Myocyte (in vitro differentiated cells): ENCODE measurements at places on chromosomes 2 and 18. TPM values are rescaled to one million over a fixed set of nuclear protein-coding genes. Genes with fewer than 3 reads are reported as not detected.

The ACVR1C gene
- total RNA-seq, result 4.0 and 7.8 TPM in 2 replicates

DNA sequence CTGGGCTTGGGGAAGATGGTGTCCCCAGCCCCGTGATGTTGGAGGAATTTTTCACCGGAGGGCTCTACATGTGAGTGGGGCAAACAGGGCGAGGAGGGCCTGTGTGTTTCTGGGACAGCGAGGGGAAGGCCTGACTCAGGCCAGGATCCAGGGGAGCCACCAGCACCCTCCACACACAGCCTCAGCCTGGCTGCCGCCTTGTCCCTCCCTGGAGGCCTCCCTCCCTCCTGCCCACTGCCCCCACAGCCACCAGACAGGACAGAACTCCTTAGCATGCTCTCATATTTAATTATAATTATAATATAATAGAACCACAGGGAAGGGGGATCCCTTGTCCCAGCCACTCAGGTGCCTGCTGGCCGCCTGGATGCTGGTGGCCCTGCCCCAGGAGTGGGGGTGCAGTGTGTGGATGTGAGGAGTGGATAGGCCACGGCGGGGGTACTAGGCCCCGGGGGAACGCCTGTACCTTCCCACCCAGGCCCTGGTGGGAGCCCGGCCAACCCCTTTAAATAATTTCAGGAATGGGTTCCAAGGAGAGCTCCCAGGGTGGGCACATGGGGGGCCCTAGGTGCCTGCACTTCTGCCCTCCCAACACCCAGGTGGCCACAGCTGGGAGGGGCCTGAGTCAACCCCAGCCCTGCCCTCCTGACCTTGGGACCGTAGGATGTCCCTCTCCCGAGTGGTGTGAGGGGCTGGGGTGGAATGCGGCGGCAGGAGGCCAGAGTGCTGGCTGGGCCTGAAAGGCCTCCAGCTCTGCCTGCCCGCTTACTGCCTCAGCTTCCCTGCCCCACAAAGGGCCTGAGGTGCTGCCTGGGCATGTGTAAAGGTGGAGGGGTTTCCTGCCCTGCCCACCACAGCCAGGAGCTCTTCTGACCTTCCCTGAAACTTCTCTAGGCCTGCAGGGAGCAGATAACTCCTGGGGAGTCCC is 8.8 kb downstream of the PDCD1 start:
- no peak for DNase-seq

DNA sequence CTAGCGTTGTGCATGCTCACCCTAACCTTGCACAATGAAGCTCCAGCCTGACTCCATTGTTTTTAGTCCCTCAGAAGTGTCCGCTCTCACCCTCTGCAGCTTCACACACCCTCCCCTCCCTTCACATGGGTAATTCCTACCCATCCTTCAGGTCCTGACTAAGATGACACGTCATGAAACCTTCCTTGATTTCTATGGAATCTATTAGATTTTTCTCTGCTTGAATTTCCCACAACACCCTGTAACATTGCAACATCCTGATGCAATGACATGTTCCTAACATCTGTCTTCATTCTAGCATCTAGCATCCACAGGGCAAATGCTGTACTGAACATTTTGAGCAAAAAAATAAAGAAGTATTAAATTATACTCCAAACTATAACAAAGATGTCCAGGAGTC is 77.0 kb upstream of the PID1 start:
- DNase-seq, result no peak

The GAD1 gene
- 0.35 and 0.83 TPM in 2 replicates for total RNA-seq

The GRHL1 gene
- 0.47 and 1.4 TPM in 2 replicates for total RNA-seq

DNA sequence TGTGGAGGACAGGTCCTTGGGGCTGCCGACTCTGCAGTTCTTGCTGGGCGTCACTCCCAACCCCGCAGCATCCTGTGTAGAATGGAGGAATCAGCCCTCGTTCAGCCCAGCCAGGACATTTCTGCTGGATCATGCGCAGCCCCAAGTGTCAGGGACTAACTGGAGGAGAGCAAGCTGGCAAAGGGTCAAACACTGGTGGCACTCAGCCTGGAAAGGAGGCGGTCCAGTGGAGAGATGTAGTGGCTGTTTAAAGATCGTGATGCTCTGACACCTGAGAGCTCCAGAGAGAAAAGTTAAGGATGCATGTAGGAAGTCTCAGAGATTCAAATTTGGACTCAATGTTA is 63.6 kb upstream of the SH3RF3 start:
- no peak for DNase-seq

DNA sequence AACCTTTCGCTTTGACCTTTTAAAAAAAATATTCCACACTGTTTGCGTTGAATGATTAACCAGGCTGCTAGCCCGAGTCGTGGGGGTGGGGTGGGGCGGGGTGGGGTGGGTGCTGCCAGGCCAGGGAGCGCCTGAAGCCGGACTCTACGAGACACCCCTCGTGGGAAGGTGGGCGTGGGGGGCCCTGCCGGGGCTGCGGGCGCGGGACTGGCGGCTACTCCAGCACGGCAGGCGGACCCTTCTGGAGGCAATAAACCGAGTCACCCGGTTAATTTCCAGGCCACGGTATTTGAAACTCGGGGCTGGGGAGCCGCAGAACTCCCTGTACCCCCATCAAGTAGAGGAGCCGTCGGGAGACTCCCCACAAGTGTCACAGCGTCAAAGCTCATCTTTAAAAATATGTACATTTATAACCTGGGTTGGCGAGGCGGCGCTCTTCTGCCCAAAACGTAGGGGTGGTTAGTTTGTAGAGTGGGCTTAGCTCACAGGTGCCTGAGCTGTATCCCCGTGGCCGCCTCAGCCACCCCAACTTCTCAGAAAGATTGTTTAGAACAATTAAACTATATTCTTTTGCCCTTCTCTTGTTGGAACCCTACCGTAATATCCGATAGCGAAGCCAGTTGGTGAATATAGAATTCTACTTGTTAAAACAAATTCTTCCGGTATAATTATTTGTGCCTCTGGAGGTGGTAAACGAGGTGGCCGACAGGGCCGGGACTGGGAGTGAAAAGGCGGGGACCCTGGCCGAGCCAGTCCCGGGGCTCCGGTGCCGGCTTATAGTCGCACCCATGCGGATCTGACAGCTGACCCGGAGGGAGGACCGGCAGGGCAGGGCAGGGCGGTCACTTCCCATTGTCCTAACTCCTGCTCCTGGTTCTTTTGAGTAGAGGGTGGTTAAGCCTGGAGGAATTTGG is 1.4 kb downstream of the B3GNT2 start:
- peak; percentile 63 for DNase-seq

DNA sequence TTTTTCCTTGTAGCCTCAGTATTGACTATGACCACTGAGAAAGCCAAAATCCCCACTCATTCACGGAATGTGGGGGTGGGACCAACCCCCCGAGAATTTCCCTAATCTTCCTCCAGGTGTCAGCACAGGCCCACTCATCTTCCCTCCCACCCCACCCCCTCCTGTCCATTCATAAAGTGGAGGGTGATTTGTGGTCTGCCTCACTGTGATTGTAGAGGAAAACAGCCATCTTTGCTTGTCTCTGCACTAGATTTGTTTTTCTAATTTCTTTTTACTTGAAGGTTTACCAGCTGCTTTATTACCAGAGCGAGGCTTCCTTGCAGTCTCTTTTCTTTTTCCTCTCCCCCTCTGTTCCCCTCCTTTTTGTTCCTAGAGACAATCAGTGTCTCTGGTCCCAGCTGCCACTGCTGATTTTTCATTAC is 171.8 kb downstream of the ICOS start:
- DNase-seq, result peak; percentile 9

DNA sequence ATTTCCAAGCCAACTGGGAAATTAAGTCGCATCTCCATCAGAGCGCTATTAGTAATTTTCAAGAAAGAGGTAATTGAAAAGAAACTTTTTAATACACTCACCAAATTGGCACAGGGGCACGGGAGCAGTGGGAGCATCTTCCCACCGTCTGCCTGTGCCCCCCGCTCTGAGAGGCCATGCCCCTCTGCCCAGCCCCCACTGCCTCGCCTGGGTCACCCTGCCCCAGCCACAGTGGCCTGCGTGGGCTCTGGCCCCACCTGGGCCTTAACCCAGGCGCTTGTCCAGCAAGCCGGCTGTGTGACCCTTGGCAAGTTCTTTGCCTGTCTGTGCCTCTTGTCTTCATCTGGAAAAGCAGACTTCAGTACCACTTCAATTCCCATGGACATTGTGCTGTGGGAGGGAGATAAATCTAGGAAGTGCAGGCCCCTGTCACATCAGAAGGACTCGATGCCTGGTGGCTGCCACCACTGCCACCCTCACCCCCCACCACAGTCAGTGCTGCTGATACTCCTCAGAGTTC is 31.9 kb downstream of the GLI2 start:
- no peak for DNase-seq

The UGT1A10 gene
- total RNA-seq, result not detected in 2 replicates

- DNase-seq, result no peak
Observed at GRCh38 chr2:119775102-119775501, 15.4 kb downstream of the PTPN4 start.

- DNase-seq, result peak; percentile 90
Observed at GRCh38 chr2:25301453-25302352, 40.0 kb downstream of the DNMT3A start.

The LIMS1 gene
- 185 and 201 TPM in 2 replicates for total RNA-seq

DNA sequence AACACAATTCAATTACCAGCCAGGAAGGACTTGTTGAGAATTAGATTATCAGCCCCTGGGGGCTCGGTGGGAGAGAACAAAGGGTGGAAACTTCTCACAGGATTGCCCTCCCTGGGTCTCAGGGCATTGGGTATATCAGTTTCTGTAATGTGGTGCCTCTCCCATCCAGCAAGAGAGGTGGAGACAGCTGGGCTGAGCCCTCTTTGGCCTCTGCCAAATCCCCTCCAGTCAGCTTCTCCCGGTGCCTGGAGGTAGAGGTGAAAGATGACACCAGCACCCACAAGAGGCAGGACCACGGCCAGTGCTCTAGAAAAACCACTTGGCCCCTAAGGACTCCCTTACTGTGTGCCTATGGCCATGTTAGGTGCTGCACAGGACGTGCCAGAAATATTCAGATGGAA is 179.7 kb downstream of the HAUS1 start:
- peak; percentile 58 for DNase-seq

The EMX1 gene
- not detected in 2 replicates for total RNA-seq

DNA sequence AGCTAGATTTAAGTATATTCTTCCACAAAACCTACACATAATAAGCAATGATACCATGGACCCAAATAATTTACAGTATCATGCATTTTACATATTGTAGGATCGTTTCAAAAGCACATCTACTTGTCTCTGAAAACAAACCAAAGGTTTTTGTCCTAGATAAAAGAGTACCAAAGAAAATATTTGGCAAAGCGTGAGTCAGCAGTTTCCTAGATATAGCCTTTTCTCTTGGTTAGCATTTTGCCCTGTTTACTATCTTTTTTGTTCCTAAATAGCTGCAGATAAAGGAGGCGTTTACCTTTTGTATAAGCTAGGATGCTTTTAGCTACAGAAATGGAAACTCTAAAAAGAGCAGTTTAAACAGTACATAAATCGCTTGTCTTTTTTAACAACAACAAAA is 305.8 kb upstream of the GULP1 start:
- DNase-seq, result no peak

The MROH2A gene
- total RNA-seq, result not detected in 2 replicates

GRCh38 chr2:11582862-11583752 is 49.3 kb downstream of the GREB1 start:
- peak; percentile 77 for DNase-seq

DNA sequence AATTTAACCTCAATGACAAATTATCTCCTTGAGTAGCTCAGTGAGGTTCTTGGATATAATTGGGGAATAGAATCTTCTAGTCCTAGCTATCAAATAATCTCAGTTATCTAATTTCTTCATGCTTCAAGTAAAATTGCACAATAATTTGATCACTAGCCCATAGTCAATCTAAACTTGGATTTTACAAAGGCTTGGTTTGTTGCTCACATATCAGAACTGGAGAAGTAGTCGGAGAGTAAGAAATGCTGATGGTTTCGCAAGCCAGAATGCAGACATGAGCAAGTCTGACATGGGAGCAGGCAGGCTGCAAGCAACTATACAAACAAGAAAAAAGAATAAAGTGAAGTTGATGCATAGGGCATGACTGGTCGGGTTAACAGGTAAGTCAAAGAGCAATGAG is 11.7 kb upstream of the PDE11A start:
- DNase-seq, result no peak

- DNase-seq, result no peak
Observed at GRCh38 chr2:44645937-44646336, 284.2 kb downstream of the CAMKMT start.

GRCh38 chr2:100125626-100126025 is 16.8 kb downstream of the AFF3 start:
- no peak for DNase-seq

GRCh38 chr18:44997174-44997573 is 316.5 kb downstream of the SETBP1 start:
- DNase-seq, result no peak

- DNase-seq, result no peak
Observed at GRCh38 chr2:23624378-23624777, 239.4 kb downstream of the KLHL29 start.
